ENCODE measurements at places on chromosomes 12 and 14.

- no peak for DNase-seq
These were observed 103.6 kb upstream of the CCND2 start for GRCh38 chr12:4169959-4170358.

GRCh38 chr14:21589317-21589716 is 9.4 kb upstream of the OR10G3 start:
- no peak for DNase-seq

- peak; percentile 99 for DNase-seq
These were observed 244.3 kb upstream of the NOVA1 start for GRCh38 chr14:26841920-26842741.

DNA sequence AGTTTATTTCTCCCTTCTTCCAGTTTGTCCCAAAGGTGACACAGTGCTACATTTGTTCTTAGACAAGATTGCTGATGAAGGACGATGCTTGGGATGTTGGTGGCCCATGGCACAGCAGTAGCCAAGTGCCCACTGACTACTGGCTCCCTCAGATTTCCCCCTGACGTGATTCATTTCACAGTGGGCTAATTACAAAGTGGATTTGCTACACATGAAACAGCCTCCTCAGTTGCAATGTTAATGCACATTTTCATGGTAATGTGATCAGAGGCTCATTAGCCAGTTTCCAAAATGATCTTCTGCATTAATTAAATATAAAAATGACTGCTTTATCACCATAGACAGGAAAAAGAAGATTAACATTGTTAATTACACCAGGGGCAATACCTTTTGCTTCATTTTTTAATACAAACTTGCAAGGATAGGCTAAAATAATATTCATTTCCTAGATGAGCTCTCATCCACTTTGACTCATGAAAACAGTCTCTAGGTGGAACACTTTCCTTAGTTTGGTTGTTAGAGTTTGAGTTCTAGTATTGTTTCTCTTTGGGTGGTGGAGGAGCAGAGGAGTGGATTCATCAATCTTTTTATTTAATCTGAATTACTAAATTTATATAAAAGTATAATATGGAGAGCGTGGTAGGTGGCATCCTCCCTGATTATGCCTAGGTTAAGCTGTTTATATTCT is 250.9 kb downstream of the PDZRN4 start:
- DNase-seq = no peak

GRCh38 chr14:102403028-102403427 is 40.3 kb downstream of the TECPR2 start:
- DNase-seq = no peak

DNA sequence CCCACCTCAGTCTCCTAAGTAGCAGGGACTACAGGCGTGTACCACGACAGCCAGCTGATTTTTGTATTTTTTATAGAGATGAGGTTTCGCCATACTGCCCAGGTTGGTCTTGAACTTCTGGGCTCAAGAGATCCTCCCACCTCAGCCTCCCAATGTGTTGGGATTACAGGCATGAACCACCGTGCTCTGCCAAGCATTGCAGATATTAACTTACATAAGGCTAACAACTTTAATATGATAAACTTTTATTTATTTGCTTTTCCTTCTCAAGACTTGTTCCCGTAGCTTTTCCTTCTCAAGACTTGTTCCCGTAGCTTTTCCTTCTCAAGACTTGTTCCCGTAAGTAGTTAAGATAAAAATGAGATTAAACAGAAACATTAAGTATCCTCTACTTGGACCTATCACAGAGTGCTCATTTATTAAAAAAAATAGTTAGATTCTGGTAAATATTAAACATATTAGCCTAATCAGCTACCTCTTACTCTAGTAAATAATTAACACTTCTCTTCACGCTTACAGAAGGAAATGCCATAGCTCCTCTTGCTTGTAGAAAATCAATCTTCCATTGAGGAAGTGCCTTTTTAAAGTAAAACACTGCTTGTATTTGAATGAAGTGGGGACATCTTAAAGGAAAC is 157.7 kb upstream of the KITLG start:
- DNase-seq = no peak

DNA sequence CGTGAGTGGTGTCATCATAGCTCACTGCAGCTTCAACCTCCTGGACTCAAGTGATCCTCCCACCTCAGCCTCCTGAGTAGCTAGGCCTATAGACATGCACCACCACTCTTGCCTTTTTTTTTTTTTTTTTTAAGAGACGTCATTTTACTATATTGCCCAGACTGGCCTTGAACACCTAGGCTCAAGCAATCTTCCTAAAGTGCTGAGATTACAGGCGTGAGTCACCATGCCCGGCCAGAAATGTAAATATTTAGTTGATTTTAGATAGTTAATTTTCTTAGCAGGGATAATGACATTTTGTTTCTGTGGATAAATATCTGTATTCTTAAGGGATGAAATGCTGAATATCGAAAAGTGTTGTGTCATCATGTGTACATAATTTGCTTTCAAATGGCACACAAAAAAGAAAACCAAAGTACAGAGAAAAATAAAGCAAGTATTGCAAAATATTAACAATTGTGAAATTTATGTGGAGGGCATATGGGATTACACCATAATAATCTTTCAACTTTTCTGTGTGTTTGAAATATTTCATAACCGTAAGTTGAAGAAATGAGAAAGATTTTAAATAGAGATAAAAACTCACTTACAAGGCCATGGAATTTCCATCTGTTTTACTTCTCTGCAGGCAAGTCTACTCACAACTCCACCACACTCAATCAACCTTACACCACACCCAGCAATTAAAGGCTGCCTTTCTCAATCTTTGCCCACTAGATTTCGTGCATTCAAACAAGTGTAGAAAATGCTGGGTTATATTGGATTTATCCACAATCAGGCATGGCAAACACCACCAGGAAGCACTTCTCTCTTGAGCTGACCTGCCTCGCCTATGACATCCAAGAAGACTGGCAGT is 93.7 kb downstream of the SPTSSA start:
- DNase-seq = peak; percentile 94

DNA sequence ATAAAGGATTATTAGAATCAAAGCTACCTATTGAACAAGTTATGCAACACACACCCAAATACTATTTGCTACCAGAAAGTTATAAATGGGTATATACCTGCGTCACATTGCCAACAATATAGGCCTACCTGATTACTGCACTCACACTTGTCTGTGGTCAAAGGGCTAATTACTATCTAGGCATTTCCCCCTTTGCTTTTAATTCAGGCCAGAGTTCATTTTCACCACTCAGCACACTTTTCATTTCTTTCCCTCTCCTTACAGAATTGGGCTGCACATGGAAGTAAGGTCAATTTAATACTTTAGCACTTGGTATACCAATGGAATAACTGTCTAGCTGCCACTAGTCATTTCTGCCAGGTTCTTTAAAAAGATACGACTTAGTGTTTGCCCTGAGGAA is 1.7 kb downstream of the SOS2 start:
- DNase-seq = no peak

- DNase-seq = peak; percentile 17
These were observed 156.0 kb downstream of the SAMD4A start for GRCh38 chr14:54722791-54723432.

DNA sequence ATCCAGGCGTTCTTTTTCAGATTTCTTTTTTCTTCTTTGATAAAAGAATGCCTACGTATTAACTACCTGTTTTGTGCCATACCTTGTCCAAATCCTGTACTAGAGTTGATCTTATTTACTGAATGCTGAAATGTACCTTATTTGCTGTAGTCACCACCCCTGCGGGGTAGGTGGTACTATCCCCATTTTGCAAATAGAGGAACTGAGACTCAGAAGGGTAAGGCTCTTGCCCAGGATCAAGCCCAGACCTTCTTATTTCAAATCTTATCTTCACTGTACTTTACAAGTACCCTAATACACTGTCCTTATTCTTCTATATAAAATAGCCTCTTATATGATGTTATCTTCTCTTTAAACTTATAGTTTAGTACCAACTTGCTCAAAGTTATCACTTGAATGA is 206.5 kb downstream of the SLC41A2 start:
- DNase-seq = no peak

DNA sequence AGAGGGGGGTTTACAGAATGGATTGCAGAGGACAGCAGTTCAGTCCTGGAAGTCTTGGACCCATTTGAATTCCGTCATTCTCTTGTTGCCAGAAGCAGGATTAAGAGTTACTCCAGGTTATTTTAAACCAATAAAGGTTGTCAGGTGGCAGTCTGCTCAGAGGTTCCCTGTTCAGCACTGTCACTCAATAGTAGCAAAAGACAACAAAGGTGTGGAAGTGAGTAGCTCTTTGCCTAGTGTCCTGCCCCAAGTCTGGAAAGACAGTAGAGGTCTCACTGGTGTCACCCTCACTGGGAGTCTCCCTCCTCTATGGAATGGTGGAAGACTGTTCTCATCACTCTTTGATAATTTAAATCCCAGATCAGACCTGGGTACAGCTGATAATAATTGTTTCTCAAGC is 73.4 kb upstream of the PLEKHG3 start:
- DNase-seq = no peak

DNA sequence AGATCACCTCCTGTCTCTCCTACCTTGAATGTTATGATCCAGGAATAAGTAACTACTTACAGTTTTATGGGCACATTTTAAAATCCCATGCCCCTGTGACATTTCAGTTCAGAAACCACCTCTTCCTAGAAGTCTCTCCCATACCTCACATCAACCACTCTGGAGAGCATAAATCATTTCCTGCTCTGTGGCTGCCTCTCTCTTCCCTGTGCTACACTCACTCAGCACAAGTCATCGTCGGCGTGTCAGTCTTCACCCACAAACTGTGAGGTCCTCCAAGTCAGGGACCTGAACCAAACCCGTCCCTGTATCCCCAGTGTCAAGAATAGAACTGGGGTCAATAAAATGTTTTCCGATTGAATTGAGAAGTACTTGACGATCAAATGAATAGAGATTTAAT is 863.3 kb downstream of the BCL11B start:
- DNase-seq = no peak

DNA sequence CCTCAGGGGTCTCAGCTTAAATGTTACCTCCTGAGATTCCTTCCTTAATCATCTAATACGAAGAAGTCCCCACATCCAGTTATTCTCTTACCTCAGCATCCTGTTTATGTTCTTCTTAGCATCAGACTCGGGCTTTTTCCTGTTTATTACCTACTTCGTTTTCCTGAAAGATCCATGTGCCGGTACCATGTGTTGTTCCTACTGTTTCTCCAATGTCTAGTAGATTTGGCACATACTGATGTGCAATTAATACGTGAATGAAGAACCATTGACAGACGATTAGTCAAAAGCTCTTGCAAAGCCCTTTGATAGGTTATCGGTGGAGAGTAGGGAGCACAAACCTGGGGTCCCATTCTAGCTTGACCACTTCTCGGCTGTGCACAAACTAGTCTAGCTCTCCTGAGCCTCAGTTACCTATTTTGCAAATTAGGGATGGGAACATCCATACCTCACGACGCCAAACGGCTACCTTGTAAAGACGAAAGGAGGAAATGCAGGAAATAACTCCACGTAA is 735 bp upstream of the MAPKAPK5 start:
- no peak for DNase-seq

- no peak for DNase-seq
These were observed 945.4 kb upstream of the FLRT2 start for GRCh38 chr14:84584511-84584910.

DNA sequence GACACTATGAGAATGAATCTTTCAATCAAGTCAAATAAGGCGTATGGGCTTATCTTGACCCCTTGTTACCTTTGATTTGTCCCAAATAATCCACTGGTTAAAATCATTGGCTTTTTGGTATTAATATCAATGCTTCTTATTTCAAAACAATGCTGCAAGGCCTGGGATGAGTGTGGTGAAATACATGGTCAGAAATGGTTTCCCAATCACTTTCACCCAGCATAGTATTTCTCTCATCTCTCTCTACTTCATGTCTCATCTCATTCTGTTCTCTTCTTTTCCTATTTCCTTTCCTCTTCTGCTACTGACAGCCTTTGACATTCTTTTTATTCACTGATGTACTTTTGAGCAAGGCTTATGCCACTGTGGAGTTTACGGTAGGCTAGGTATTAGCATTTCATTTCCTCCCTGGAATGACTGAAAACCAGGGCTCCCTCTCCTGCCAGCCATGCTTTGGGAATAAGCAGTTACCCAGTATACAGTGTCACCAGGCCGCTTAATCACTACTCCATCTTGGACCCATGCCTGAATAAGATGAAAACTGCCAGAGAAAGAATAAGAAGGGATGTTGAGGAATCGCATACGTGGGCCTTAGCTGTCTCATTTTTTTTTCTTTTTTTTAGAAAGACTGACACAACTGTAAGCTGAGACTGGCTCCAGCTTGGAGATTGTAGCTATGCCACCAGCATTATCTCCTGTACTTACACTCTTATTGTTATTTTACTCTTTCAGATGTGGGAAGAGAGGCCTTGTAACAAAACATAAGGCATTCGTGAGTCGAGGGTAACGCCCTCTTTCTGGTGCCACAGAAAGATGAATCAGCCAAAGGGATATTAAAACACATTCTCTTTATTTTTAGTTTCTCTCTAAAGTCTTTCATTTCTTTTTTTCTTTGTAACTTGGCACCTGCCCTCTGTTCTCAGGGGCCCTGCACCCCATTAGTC is 53.5 kb downstream of the IGF1 start:
- DNase-seq = peak; percentile 51

DNA sequence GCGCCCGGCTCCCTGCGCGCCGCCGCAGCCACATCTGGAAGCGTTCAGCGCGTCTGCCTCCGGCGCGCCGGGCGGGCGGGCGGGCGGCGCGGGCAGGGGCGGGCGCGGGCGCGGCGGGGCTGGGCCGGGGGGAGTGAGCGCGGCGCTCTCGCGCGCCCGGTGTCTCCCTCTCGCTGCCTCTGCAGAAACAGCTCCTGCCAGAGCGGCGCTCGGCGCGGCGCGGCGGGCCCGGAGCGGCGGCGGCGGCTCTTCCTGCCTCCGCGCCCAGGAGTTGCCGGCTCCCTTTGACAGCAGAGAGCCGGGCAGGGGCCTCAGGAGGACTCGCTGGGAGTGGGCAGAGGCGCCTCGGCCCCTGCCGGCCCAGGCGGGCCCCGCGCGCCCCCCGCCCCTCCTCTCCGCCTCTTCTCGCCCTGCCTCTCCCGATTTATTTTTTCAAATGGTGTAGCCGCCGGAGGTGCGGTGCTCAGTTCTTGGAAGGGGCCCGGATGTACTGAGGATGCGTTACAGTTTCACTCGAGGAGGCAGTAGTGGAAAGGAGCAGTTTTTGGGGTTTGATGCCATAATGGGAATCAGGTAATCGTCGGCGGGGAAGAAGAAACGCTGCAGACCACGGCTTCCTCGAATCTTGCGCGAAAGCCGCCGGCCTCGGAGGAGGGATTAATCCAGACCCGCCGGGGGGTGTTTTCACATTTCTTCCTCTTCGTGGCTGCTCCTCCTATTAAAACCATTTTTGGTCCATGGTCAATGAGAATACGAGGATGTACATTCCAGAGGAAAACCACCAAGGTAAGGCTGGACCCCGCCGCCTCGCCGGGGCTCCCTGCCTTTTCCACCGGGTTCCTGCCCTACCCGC is at the start of gene CACNA1C:
Gene CACNA1C, plus strand, starts transcription at position 162 of the 853 bp plus-strand sequence. Its CDS starts 576 bp downstream, at position 738.
- peak; percentile 69 for DNase-seq

GRCh38 chr12:24560831-24561271 is 388.1 kb downstream of the BCAT1 start:
- no peak for DNase-seq
